EL (cell line): ENCODE measurements at places on chromosomes 2 and 18.

- no peak for DNase-seq
Observed at GRCh38 chr18:47485221-47485797, 233.8 kb upstream of the SKOR2 start.

DNA sequence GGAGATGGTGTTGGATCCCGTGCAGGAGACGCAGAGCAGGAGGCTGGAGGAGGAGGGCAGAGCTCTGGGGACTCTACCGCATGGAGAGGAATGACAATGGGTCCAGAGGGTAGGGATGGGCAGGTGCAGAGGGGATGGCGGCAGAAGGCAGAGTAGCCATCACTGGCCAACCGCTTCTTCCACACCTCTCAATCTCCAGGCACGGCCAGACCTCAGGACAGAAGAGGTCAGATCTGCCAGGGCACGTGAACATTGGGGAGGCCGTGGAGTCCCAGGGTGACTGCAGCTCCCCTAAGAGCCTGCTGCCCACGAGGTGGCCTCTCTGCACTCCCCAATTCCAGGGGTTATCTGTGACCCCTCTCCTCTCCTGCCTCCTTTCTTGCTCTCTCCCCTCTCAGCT, 162.7 kb upstream of the HDAC4 start:
- DNase-seq: no peak

DNA sequence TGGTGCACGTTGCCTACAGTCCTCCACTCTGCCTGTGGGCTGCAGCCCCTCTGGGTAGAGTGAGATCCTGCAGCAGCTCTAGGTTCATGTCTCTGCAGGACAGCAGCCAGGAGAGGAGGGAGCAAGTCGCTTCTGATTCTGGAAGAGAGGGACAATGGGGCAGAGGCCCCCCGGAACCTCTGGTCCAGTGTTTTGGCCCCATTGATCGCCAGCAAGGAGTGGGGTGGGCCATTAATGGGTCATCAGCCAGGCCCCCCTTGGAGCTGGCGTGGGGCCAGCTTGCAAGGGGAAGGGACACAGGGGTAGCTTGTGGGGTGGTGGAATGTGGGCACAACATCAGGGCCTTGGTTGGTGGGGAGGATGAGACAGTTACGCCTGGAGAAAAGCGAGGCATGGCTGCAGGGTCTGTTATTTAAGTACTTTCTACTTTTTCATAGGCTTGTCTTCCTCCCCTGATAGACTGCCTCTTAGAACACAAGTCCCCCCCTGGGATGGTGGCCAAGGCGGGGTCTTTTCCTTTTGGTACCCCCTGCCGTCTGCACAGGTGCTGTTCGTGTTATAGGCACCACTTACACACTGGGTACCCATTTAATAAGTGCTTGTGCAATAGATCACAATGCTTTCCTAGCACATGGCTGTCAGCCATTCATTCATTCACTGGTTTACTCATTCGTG, 44.6 kb downstream of the INHBB start:
- DNase-seq: no peak

GRCh38 chr18:34864836-34865497, 154.9 kb downstream of the DTNA start:
- DNase-seq: no peak

- DNase-seq: no peak
Observed at GRCh38 chr2:215845839-215846586, 167.3 kb downstream of the MREG start.

DNA sequence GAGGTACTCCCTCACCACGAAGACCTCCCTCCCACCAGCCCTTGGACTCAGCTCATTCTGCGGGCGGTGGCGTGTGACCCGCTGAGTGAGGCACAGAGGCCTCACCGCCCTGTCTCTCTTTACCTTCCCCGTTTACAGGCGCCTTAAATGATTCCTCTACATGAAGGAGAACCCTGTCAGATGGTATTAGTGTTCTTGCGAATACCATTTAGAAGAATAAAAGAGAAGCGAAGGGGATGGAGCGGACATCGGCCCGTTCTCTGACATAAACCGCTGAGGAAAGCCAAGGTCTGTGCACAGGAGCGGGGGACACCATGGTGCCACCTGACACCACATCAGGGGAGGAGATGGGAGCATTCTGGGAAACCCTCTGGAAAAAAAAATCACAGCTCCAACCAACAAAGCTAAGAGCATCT, 179.8 kb downstream of the HDAC4 start:
- DNase-seq: no peak

DNA sequence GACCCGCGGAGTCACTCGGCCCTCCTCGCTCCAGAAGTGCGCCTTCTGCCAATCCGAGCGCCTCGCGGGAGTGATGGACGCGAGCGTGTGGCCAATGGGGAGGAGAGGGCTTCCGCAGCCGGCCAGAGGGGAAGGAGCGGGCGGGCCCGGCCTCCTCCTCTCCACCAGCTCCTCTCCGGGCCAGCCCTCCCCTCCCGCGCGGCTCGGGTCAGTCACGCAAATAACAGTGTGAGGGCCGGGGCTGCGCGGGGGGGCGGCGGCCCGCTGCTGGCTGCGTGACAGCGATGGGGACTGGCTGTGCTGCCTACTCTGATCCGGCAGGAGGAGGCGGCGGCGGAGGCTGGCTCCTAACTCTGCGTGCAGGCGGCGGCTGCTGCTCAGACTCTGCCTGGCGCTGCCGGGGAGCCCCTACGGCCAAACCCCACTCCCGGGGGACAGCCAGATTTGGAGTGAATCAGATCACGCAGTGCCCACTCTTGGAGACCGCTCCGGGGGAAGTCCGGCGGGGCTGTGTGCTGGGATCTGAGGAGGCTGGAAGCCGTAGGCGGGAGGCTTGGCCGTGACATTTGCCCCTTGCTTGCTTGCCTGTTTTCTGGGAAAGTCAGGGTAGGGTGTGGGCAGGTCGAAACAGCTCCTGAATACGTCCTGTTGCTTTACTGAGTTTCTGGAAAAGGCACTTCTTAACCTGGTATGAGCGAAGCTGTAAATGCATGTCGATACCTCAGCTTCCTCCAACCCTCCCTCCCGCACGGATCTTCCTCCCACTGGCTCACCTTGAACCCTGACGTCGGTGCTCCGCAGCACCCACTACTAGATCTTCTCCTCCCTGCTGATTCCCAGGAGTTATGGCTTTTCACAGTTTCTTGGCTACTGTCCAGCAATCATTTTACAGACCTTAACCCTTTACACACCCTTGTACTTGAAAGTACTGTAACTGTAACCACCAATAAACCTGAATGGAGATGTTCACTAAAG, 97.9 kb upstream of the SERTAD2 start:
- DNase-seq: peak; percentile 99
